ENCODE measurements at places on chromosomes 2 and 18.

GRCh38 chr2:182456784-182457183, 29.9 kb upstream of the PDE1A start:
- DNase-seq: no peak

DNA sequence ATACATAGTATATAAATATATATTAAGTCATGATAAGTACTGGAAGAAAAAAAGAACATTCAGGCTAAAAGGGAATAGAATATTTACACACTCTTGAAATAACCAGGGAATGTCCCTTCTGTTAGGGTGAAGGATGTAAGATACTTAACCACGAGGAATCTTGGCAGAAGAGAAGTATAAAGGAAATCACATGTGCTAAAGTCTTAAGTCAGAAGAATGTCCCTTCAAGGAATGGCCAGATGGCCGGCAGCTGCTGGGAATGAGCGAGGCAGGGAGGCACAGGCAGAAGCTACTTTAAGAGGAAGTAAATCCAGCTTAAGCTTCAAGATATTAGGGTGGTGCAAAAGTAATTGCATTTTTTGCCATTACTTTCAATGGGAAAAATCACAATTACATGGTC, 5.5 kb downstream of the CCDC102B start:
- DNase-seq: no peak

DNA sequence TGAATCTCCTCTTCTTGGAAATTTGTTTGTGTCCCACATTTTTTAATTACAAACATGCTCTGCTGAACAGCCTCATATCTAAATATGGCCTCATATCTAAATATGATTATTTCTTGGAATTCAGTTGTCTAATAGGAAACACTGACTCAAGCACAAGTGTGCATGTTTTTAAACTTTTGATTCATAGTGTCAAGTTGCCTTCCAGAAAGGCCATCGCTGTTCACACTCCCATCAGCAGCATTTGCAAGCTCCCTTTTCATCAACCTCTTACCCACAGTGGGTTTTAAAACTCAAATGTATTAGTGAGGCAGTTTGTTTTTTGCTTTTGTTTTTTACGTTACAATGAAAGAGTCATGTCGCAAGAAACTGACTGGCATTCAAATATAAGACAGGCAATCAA, 65.2 kb upstream of the SMAD2 start:
- DNase-seq: no peak

DNA sequence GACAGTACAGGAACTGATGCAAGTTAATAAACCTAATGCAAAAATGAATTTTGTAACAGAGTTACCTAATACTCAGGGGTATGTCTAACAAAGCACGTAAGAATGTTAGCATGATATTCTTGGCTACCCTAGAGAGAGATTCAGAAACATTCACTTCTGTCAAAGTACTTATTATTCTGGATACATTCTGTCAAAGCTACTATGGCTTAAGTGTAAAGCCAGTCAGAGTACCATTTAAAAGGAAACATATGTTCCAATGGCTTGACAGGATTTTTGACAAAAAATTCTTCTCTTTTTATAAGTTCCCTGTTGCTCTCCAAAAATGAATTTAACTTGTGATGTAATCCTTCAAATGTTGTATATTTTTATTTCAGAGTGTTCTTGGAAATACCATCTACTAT, 85.5 kb downstream of the PIGN start:
- DNase-seq: no peak

- no peak for DNase-seq
Observed at GRCh38 chr2:205689820-205690219, 7.5 kb downstream of the NRP2 start.

GRCh38 chr2:215984661-215985060, 28.7 kb downstream of the MREG start:
- no peak for DNase-seq

DNA sequence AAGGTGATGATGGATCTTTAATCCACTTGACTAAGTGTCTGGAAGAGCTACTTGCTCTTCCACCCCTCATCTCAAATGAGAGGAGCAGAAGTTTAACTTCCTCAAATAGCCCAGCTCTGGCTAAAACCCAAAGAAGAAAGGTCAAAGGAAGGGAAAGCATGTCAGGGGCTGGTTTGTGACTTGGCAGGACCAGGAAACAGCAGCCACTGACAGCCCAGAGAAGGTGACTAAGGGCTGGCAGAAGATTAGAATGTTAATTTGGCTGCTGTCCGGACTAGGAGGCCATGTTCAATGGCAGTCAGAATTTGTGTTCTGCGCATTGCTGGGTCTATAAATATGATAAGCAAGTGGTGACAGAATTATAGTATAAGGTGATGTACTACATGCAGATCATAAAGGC, 386.2 kb downstream of the SETBP1 start:
- DNase-seq: no peak

- no peak for DNase-seq
Observed at GRCh38 chr2:86623043-86623493, 597 bp downstream of the RNF103 start.

DNA sequence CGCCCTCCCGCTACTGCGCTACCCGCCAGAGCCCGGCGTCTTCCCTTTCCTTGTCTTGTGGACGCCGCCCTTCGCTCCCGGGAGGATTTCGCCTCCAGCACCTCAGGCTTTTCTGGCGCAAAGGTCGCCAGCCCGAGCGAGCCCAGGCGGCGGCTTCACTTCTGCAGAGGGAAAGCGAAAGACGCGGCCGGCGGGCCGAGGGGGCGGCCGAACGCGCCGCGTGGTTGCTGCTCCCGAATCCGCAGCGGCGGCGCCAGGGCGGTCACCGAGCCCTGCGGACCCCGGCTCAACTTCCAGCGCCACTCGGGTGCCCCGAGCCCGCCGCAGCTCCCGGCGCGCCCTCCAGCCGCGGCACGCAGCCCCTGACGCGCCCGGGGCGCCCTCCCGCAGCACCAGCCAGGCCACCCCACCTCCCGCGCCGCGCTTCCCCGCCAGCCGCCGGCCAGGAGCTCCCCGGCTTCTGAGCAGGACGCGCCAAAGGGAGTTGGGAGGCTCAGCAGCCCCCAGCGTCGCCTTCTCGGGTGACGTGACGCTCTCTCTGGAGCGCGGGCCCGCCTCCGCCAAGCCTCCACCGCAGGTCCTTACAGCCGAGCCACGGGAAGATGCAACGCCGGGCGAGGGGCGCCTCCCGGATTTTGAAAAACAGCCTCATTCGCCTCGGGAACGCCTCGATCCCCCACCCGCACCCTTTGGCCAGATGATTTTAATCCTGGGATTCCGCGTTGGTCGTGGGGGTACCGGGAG, 84.9 kb upstream of the EPB41L3 start:
- no peak for DNase-seq

GRCh38 chr2:240905176-240905781, 857 bp upstream of the CROCC2 start:
- no peak for DNase-seq

GRCh38 chr2:233012301-233012971, 620 bp downstream of the NGEF start:
- DNase-seq: no peak

GRCh38 chr2:65370387-65371073, 61.9 kb downstream of the SPRED2 start:
- no peak for DNase-seq

DNA sequence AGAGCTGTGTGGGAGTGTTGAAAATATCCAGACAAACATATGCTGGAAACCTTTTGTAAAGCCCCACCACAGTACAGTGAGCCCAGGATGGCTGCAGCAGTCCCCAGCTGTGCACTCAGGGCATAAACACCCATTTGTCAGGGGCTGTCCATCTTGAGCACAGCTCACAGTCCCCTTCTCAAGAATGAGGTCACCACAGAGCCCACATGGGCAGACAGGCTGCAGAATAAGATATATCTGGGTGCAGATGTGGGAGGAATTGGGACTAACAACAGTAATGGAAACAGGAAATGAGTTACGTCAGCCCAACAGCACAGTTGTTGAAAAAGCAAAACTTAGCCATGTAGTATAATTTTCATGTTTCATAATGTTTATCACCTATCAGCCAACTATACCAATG, 219.6 kb downstream of the ETAA1 start:
- no peak for DNase-seq

- DNase-seq: no peak
Observed at GRCh38 chr2:217652761-217653639, 349.8 kb downstream of the TNS1 start.

DNA sequence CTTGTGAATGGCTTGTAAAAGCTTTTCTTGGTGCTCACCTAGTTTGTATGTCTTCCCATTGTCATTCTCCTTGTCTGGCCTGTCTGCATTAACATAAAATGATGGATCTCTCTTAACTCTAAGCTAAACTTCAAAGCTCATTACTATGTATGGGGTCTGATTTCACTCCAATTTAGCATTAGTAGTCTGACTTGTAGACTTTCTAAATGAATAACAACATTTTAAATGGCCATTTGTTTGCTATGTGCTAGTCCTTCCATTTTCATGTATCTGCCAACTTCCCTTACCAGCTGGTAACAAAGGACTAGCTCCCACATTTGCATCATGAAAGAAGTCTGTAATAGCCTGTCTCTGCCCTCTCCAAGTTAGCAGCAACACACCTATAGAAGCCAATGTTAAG, 324.2 kb upstream of the RGPD4 start:
- DNase-seq: no peak

- DNase-seq: no peak
Observed at GRCh38 chr2:3285901-3286645, 91.5 kb downstream of the EIPR1 start.

GRCh38 chr2:179051250-179051649, 1.3 kb upstream of the CCDC141 start:
- no peak for DNase-seq

DNA sequence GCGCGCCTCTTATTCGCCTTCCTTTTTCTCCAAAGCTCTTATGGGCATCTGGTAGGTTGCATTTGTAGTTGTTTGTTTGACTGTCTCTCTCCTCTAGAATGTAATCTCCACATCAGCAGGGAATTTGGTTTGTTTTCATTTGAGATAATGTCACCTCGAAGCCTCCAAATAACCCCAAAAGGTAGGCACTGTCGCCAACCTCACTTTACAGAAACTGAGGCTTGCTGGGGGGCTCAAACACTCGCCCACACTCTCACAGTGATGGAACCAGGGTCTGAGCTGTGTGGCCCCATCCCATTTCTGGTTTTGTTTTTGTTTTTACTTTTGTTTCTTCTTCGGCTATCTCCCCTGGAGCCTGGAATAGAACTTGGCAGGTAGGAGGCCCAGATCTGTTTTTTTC, 172.2 kb upstream of the MYCN start:
- DNase-seq: no peak

GRCh38 chr2:178479758-178480226, 465 bp upstream of the PLEKHA3 start:
- DNase-seq: no peak

GRCh38 chr2:99725820-99726219, 236.0 kb upstream of the REV1 start:
- no peak for DNase-seq

GRCh38 chr2:73072129-73072395, 550 bp upstream of the SFXN5 start:
- no peak for DNase-seq

DNA sequence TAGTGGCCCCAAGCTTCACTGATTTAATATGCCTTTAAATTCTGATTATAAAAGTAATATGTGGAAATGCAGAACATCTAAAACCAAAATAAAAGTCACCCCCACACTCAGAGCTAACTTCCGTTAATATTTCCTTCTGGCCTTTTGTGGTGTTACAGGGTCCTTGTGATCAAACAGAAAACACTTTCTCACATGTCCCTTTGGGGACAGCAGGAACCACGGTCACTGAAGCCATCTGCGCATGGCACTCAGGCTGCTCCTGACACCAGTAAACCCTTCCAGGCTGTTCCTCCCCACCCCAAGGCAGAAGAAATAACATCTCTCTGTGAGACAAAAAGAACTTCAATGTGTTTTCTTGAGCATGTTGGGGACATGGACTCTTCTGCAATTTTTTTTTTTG, 25.1 kb upstream of the GPR17 start:
- no peak for DNase-seq

DNA sequence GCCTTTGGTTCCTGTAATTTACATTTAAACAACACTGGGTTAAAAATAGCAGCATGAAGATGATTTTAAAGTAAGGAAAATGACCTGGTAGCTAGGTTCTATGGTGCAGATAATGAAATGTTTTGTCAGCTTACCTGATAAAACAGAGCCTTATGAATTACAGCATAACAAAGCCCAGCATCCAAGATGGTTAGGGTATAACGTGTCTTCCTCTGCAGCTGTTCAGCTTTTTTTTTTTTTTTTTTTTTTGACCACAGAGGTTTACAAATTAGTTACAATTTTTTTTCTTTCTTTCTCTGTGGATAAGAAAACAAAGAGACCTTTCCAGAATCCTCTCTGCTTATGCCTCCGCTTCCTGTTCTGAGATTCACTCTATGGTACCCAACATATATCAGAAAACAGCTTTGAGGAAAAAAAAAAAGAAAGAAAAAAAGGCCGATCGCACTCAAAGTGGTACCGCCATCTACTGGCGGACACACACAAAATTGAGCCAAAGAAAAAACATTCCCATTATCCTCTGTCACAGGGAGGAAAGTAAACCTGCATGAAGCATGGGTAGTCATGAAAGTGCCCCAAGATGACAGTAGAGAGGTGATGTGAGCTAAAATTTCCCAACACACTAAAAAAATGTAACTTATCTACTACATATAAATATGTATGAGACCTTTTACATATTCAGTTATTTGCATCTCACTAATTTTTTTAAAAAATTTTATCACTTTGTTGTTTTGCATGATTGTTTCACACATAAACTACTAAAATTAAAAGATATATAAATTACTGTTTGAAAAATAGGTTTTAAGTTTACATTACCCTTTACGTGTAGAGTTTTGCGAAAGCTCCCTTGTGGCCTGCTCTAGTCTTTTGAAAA, at the start of gene SCN3A:
Gene SCN3A (minus strand): TSS at position 362 of the 871 bp plus-strand sequence. CDS start 27,656 bp downstream, outside the sequence.
- DNase-seq: no peak

- no peak for DNase-seq
Observed at GRCh38 chr2:46448641-46449040, 30.7 kb upstream of the TMEM247 start.

DNA sequence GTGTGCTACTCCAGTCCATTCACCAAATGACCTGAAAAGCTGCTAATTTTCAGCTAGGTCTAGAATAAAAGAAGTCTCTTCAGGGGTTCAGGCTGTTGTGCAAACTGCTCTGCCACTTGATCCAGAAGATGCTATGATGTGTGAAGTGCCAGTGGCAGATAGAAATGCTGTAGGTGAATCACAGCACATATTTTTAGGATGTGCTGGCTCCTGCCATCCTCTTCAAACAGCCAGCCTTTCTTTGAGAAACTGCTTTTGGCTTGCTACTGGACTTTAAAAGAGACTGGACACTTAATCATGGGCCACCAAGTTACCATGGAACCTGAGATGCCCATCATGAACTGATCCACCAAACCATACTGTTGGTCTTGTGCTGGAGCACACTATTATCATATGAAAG, 322.1 kb downstream of the EN1 start:
- no peak for DNase-seq

DNA sequence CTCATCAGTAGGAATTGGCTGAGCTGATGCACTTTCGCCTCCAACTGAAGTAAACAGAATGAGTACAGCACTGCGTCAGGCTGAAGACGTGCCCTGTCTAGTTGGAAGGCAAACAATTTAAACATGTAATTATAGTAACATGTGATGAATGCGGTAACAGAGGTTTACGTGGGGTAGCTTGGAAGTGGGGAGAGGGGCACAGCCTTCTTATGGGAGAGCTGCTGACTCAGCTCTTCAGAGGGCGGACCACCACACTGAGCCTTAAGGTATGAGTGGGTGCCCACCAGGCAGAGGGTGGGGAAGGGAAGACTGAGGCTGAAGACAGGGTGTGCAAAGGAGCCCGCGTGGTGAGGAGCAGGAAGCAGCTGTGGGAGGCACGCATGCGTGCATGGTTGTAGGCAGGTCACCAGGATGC, 6.2 kb upstream of the EHD3 start:
- no peak for DNase-seq

- no peak for DNase-seq
Observed at GRCh38 chr2:160227293-160227915, 27.3 kb upstream of the ITGB6 start.
